ENCODE measurements at places on chromosomes 7 and 10.

GRCh38 chr10:12484002-12484918 lies 134.9 kb downstream of the CAMK1D start:
- no peak for DNase-seq

DNA sequence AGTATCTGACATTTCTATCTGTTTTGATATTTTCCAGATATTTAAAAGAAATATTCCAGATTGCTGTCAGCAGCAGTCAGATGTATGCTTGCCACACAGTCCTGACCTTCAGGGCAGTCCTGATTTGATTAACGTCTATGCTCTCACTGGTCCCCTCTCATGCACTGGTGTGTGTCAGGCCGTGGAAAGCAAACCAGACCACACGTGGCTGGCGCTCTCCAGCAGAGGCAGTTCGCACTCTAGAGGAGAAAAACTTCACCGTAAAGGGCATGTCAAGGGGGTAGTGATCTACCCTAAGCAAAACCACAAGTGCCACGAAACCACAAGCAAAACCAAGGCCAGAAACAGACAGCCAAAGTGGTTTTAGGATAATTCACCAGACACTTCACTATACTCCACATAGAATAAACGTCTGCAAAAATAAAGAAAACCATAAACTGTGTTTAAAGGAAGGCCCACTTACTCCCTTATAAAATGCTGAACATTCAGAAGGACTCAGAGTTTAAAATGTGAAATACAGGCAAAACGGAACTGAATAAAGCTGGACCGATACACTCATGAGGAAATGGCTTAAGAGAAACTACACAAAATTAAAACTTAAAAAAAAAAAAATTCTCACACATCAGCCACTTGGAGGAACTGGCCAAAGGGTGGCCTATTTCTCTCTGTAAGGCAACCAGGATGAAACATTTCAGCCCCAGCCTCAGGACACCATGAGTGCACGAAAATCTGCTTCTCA lies 26.4 kb downstream of the PARP12 start:
- DNase-seq: no peak

DNA sequence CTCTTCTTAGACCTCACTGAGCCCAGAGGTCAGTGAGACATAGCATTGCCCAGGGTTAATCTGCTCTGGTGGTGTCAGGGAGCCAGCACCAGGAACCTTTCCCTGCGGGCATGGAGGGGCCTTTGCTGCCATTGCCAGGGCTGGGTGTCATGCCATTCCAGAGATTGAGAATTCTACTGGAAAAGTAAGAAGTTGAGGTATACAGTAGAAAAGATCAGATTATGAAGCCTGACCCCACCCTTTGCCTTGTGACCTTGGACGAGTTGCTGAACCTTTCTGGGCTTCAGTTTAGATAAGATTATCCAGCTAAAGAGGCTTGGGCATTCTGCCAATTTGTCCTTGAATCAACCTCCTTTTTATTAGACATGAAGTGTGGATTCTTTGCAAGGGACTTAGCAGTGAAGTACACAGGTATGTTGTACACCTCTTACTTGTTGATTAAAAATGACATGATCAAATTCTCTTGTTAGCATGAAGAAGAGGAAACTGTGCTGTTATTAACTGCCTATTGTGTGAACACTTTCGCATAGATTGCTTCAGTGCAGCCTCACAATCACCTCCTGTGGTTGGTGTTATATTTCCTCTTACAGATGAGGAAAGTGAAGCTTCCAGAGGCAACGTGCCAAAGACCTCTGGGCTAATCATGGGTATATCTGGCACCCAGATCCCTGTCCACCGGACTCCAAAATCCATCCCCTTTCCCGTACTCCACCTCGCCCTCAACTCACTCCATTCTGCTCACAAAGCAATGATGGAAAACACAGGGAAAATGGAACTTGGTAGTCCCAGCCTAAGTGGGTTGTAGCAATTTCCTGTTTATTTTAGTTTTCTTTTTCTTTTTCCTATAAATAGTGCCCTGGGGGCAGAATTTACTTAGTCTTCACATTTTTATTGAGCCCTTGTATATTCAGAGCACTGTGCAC lies 151.3 kb downstream of the CAMK1D start:
- no peak for DNase-seq

GRCh38 chr7:11689096-11689495 lies 142.9 kb downstream of the THSD7A start:
- no peak for DNase-seq

DNA sequence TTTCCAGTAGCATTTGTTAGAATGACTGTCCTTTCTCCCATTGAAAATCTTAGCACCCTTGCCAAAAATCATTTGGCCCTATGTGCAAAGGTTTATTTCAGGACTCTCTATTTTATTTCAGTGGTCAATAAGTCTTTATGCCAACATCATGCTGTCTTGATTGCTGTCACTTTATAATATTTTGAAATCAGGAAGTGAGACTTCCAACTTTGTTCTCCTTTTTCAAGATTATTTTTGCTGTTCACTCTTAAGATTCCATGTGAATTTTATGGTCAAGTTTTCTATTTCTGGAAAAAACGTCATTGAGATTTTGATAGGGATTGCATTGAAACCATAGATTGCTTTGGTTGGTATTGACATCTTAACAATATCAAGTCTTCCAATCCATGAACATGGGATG lies 65.1 kb downstream of the PAXIP1 start:
- no peak for DNase-seq

- DNase-seq: no peak
Measured at GRCh38 chr10:82889728-82890127, 1014.7 kb downstream of the NRG3 start.
